GM23248 (cell line): ENCODE measurements at places on chromosomes 16 and 17.

- H3K27me3 ChIP-seq = no peaks in the 10 kb centered on the region
- H3K4me1 ChIP-seq = peaks cover 5% of the 10 kb centered on the region; the same call in 1 of the 2 replicates
- no peak overlapping the region for H3K4me3 ChIP-seq
Measured at GRCh38 chr17:263271-263670, 81.8 kb upstream of the DOC2B start.

- peak; percentile 88 for DNase-seq
- peak overlapping the region; percentile 70 for H3K4me3 ChIP-seq
- H3K36me3 ChIP-seq = no peaks in the 10 kb centered on the region
Measured at GRCh38 chr17:17205368-17206123, 587 bp downstream of the PLD6 start.

DNA sequence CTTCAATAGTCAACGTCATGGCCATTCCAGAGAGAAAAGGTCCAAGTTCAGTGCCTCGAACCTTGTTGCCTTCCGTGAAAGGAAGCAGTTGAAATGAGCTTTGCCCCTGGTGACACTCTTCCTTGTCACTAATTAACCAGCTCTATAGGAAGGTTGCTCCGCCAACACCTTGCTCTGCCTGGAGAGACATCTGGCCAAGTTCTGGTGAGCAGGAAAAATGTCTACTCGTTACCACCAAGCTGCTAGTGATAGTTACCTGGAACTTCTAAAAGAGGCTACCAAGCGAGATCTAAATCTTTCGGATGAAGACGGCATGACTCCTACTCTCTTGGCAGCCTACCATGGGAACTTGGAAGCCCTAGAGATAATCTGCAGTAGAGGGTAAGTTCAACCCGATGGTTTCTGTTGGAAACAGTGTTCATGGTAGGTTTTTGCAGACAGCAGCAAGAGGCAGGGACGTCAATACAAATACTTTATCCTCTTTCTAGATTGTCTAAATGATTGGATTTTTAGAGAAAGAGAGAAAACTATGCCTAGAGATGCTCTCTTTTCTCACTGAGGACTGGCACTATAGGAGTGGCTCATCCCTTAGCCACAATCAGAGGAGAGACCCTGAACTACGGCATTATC is at the start of gene ANKS4B:
Gene ANKS4B (plus strand): TSS at position 179 of the 630 bp plus-strand sequence. CDS start 39 bp downstream, at position 218.
- H3K4me3 ChIP-seq = no peak within 1 kb of the TSS
- no peak for DNase-seq
- H3K36me3 ChIP-seq = no peaks in the 10 kb centered on the region
- H3K27ac ChIP-seq = no peak within 1 kb of the TSS
- peaks cover 3% of the 10 kb centered on the region; the same call in 1 of the 2 replicates for H3K27me3 ChIP-seq
- H3K4me1 ChIP-seq = no peaks in the 10 kb centered on the region

DNA sequence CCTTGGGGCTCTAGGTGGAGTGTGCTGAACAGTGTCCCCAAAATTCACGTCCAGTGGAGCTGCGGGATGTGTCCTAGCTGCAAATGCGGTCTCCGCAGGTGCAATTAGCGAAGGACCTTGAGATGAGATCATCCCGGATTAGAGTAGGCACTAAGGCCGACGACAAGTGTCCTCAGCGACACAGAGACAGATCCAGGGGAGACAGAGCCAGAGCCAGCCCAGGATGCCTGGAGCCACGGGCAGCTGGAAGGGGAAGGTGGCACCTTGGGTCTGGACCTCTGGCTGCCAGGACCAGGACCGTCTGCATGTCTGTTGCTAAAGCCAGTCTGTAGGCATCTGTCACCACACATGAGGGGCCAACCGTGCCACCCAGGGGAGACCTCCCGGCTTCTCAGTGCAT is 24.5 kb downstream of the SLC7A5 start:
- H3K27me3 ChIP-seq = no peaks in the 10 kb centered on the region
- peaks cover 24% of the 10 kb centered on the region for H3K36me3 ChIP-seq
- no peak overlapping the region for H3K4me3 ChIP-seq
- no peaks in the 10 kb centered on the region for H3K4me1 ChIP-seq

DNA sequence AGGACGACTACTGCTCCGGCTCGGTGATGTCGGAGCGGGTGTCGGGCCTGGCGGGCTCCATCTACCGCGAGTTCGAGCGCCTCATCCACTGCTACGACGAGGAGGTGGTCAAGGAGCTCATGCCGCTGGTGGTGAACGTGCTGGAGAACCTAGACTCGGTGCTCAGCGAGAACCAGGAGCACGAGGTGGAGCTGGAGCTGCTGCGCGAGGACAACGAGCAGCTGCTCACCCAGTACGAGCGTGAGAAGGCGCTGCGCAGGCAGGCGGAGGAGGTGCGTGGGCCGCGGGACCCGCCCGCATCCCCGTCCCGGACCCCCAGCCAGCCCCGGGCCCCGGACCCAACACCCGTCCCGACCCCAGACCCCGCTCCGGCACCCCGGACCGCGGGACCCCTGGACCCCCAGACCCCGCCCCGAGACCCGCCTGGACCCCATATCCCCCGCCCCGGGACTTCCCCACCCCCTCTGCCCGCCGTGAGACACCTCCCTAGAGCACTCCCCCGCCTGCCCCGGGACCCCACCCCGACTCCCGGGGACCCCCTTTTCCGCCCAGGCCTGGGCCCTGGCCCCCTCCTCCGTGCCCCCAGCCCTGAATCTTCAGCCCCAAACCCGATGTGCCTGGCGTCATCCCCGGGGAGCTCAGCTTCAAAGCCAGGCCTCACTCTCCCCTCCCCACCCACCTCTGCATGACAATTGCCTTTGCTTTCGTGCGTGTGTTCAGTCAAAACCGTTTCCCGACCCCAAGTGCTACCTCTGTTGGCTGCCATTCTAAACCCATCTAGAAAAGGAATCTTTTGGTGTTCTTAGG is 594 bp downstream of the MAPK8IP3 start:
- H3K36me3 ChIP-seq = no peaks in the 10 kb centered on the region
- peak overlapping the region; percentile 97 for H3K4me3 ChIP-seq
- H3K27me3 ChIP-seq = no peaks in the 10 kb centered on the region
- peak overlapping the region; percentile 86 for H3K27ac ChIP-seq
- DNase-seq = peak; percentile 73

DNA sequence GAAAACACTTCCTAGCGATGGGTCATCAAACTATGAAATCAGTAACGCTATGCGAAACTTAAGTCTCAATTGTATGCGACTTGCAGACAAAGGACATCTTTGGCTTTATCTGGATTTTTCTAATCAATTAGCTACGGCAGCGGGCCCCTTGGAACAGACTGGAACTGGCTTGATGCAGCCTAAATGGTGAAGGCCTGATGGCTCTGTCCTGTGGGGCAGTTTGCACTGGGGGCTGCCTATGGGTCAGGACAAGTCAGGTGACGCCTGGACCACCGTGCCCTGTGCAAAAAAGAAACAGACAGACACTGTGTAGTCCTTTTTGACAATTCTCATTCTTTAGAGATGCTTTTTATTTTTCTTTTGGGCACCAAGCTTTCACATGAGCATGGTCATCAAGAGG is 22.0 kb downstream of the MTHFSD start:
- H3K27ac ChIP-seq = no peak overlapping the region
- H3K36me3 ChIP-seq = no peaks in the 10 kb centered on the region; the same call in 1 of the 2 replicates
- no peaks in the 10 kb centered on the region for H3K27me3 ChIP-seq
- DNase-seq = no peak
- no peaks in the 10 kb centered on the region for H3K4me1 ChIP-seq

GRCh38 chr17:77203846-77204245 is 63.1 kb downstream of the SEC14L1 start:
- H3K27ac ChIP-seq = no peak overlapping the region
- H3K36me3 ChIP-seq = peaks cover 49% of the 10 kb centered on the region
- no peak overlapping the region for H3K4me3 ChIP-seq
- peaks cover 13% of the 10 kb centered on the region for H3K4me1 ChIP-seq

DNA sequence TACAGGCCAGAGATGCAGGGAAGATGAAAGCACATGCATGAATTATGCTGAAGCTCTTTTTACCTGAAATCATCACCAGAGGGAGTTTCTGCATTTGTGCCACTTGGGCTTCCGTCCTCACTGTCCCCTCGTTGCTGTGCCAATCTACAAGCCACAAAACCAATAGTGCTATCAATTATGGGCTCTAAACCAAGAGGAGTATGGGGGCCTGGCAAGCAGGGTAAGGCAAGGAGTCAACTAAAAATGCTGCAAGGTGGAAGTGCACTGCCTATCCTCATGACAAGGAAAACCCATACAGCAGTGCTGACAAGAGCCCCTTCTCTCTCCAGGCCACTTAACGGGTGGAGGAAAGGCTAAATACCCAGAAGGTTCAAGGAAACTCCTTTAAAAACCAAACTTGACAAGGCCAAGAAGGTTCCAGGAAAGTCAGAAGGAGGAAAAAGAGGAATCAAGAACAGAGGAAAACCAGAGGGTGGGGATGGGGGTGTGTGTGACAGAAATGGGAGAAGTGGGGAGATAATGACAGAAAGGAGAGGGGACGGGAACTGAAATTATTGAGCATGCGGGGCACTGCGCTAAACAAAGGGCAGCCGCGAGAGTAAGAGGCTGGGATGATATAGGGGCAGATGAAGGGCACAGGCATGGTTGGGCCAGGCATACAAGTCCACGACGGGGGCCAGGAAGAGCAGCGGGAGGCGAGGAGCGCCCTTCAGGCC is 674 bp downstream of the C17orf75 start:
- DNase-seq = peak; percentile 49
- peaks cover 11% of the 10 kb centered on the region; the same call in 1 of the 2 replicates for H3K4me1 ChIP-seq

DNA sequence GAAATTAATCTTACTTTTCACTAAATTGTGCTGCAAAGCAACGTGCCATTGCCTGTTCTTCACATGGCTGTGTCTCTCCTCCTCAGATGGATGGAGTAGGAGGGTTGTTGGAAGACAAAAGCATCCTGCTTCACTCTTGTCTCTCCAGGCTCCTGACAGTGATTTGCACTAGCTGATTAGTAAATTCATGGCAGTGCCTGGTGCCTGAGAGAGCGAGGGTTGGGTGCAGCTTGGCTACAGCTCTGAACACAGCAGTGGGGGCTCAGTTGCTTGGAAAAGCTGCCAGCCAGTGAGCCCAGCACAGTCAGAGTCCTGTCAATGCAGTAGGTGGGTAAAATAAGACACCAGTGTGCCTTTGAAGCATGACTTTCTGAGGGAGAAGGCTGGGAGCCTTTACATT is 37.4 kb downstream of the CDH13 start:
- no peaks in the 10 kb centered on the region for H3K36me3 ChIP-seq
- H3K27me3 ChIP-seq = no peaks in the 10 kb centered on the region
- H3K27ac ChIP-seq = no peak overlapping the region
- 0 out of 2 replicates have a peak, but pooled peaks cover 6% of the 10 kb centered on the region for H3K4me1 ChIP-seq
- no peak overlapping the region for H3K4me3 ChIP-seq
- no peak for DNase-seq

- peaks cover 16% of the 10 kb centered on the region for H3K4me1 ChIP-seq
- H3K27me3 ChIP-seq = no peaks in the 10 kb centered on the region
- peak; percentile 96 for DNase-seq
- no peaks in the 10 kb centered on the region for H3K36me3 ChIP-seq
- peak overlapping the region; percentile 77 for H3K27ac ChIP-seq
Measured at GRCh38 chr17:8922451-8922850, 43.1 kb downstream of the PIK3R5 start.

GRCh38 chr17:51640108-51640622 is 379.8 kb downstream of the UTP18 start:
- H3K27ac ChIP-seq = no peak overlapping the region
- H3K4me1 ChIP-seq = no peaks in the 10 kb centered on the region
- H3K4me3 ChIP-seq = no peak overlapping the region

DNA sequence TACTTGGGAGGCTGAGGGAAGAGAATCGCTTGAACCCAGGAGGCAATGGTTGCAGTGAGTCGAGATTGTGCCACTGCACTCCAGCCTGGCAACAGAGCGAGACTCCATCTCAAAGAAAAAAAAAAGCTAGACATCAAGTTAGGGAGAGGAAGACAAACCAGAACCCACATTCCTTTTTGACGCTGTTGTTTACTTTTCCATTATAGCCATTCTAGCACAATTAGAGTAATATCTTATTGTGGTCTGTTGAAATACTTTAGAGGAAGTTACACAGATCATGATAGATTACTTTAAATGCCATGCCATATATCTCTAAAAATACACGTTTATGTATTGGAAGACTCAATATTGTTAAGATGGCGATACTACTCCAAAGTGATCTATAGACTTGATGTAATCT is 16.5 kb upstream of the ABCC1 start:
- no peaks in the 10 kb centered on the region for H3K4me1 ChIP-seq
- H3K4me3 ChIP-seq = no peak overlapping the region
- no peak overlapping the region for H3K27ac ChIP-seq
- no peaks in the 10 kb centered on the region for H3K27me3 ChIP-seq

GRCh38 chr17:81096741-81097133 is 61.8 kb downstream of the BAIAP2 start:
- no peaks in the 10 kb centered on the region for H3K36me3 ChIP-seq
- no peak for DNase-seq
- peaks cover 42% of the 10 kb centered on the region for H3K4me1 ChIP-seq
- peak overlapping the region; percentile 66; the same call in 1 of the 2 replicates for H3K4me3 ChIP-seq
- H3K27ac ChIP-seq = peak overlapping the region; percentile 77

DNA sequence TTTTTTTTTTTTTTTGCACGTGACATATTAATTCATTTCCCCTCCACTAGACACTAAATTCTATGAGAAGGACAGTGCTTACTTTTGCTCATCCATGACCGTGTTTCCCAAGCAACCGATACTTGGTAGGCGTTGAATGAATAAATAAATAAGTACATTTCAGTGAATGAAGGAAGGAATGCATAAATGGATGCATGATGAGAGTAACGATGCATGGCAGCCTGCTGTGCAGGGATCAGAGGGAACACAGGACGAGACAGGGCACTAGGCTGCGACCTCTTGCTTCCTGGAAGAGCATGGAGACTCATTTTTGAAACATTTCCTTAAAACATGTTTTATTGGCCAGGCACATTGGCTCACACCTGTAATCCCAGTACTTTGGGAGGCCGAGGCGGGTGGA is 84.2 kb downstream of the UTP18 start:
- H3K36me3 ChIP-seq = no peaks in the 10 kb centered on the region
- H3K4me3 ChIP-seq = no peak overlapping the region
- no peaks in the 10 kb centered on the region for H3K4me1 ChIP-seq
- no peaks in the 10 kb centered on the region; the same call in 1 of the 2 replicates for H3K27me3 ChIP-seq
- DNase-seq = no peak
- H3K27ac ChIP-seq = no peak overlapping the region

DNA sequence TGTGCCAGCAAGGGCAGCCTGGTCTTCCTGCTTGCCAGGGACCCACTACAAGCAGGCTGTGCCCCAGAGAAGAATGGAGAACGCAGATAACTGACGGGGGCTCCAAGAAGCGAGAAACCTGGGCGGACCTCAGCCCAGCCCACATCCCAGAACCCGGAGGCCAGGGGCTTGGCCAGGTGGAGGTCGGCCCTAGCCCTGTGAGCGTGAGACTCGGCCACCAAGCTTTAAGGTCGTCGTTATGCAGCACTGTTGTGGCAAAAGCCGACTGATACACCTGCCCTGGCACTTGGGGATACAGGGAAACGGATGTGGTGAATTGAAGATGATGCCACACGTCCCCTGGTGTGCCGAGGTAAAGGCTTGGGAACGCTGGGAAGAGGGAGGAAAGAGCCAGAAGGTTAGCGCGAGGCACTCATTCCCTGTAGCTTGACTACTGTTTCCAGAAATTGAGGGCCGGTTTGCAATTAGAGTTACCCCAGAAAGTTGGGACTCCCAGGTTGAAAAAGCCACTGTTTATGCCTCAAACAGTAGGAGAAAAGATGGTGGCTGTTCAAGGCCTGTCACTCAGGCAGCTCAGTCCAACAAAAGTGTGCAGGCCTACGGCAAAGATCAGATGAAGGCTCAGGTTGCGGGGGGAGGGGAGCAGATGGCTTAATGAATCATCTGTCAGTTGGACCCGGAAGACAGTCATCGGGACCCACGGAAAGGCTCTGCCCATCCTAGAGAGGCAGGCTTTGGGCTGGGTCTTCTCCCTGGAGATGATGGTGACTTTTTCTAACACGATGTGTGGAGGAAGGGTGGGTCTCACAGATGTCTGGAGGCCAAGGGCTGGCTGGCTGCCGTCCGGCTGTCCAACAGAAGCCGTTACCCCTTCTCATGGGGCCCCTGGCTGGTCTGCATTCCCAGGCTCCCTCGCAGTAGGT is 45.6 kb upstream of the BAHCC1 start:
- no peak overlapping the region for H3K27ac ChIP-seq
- H3K27me3 ChIP-seq = no peaks in the 10 kb centered on the region
- DNase-seq = no peak
- no peaks in the 10 kb centered on the region for H3K36me3 ChIP-seq
- H3K4me1 ChIP-seq = no peaks in the 10 kb centered on the region
- no peak overlapping the region for H3K4me3 ChIP-seq
